ENCODE measurements at places on chromosomes 4 and X.

- no peak for DNase-seq
These were observed 249.2 kb upstream of the RPS6KA3 start for GRCh38 chrX:20515841-20516461.

- DNase-seq = no peak
These were observed 243.2 kb downstream of the FBXO8 start for GRCh38 chr4:174040287-174040686.

DNA sequence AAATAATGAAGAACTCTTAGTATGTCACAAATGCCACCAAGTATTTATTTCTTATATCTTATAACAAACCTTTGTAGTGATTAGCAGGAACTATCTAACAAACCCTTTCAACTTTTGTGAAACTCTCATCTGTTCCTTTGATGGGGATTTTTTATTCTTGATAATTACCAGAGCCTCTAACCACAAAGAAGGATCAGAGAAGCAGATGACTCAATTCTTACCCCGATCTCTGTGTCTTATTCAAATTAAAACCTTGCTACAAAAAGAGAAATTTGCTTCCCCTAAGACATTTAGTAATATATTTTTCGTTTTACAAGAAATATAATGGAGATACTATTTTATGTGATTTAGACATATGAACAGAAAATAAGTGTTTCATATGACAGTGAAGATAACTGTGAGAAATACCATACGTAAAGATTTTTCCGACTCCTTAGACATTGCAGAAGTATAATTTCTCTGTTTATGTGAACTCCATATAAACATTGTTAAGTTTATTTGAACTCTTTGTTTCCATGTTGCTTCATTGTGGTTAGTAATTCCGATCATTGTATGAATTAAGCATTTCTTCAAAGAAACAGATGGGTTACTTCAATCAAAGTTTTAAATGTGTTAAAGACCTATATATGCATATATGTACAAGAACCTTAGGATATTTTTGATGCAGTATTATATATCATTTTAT is 205.4 kb downstream of the CFAP299 start:
- DNase-seq = no peak

DNA sequence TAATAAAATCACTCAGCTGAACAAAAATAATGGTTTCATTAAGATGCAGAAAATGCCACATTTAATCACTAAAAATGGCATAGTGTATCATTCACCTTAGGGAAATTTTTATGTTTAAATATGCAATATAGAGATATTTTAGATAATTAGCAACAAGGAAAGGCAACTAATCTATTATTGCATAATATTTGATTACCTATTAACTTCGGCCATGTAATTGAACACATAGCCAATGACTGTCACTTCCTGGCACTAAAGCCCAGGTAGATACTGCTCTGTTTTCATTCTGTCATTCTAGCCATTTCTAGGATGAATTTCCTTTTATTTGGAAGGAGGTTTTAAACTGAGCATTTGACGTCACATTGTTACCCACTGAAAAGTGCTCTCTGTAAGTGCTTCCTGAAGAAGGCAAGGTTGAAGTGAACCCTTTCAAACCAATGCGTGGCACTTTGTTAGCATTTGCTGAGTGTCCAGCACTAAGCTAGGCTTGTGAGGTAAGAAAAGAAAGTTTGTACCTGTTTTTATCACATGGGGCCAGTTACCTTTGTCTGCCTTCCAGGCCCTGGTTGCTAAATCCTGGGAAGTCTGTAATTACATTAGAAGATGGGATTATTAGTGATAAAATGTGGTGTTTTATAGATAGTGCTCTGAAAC is 67.8 kb upstream of the LSM6 start:
- DNase-seq = no peak

- no peak for DNase-seq
These were observed 13.9 kb downstream of the ALB start for GRCh38 chr4:73417973-73418372.

DNA sequence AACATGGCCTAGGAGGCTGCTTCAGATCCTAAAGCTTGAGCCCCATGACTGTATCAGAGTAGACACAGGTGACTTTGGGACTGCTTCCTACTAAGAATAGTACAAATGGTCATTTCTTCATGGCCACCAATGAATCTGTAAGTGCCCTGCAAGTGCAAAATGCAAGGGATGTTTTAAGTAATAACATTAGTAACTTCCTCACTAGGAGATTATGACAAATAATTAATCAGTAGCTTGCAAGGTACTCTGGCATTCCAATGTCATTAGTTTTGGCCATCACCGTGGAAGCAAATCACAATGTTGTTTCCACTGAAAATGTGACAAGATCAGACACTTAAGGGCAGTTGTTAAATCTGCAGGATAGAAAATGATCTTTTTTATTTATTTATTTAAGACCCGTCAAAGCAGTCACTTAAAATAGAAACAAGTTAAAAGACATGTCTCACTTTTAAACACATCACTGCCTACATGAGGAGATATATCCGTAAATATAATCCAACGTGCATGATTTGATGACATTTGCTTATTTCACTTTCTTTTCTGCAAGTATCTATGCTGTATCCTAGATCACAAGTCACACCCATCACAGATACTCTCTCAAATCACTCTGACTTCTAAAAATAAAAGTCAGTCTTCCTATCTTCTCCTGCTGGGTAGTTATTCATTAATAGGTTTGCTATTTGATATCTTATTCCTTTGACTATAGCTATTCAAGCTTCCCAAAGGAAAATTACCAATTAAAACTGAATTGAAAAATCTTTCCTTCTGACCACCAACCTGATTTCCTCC is 400.6 kb downstream of the IL15 start:
- DNase-seq = no peak

GRCh38 chr4:793941-794621 is 31.8 kb downstream of the CPLX1 start:
- no peak for DNase-seq

DNA sequence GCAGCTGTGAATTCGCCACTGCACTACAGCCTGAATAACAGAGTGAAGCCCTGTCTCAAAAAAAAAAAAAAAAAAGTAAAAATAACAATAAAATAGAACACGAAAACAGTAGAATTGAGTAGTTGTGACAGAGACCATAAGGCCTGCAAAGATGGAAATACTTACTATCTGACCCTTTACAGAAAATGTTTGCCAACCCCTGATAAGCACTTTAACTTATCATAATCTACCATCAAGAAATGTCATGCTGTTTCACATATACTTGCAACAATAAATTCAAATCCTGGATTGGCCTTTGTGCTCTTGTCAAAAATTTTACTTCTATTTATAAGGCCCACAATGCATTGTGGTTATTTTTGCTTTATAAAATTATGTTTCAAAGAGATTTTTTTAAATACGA is 75.5 kb downstream of the ING2 start:
- no peak for DNase-seq

DNA sequence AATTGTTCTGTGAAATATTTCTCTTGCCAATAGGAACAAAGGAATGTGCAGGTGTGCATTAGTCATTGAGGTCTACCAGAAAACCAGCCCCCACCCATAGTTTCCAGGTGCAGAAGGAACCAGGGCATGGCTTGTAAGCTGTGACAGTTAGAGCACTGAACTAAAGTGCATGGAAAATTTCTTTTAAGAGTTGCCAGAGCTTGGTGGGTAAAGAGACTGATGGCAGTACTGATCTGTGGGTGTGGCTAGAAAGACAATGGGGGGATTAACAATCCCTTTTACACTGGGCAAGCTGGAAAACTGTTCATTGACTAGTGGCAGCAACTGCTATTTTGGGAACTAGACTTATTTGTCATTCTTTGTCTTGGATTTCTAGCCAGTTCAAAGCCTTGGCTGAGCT is 326.9 kb downstream of the PCDH19 start:
- no peak for DNase-seq

DNA sequence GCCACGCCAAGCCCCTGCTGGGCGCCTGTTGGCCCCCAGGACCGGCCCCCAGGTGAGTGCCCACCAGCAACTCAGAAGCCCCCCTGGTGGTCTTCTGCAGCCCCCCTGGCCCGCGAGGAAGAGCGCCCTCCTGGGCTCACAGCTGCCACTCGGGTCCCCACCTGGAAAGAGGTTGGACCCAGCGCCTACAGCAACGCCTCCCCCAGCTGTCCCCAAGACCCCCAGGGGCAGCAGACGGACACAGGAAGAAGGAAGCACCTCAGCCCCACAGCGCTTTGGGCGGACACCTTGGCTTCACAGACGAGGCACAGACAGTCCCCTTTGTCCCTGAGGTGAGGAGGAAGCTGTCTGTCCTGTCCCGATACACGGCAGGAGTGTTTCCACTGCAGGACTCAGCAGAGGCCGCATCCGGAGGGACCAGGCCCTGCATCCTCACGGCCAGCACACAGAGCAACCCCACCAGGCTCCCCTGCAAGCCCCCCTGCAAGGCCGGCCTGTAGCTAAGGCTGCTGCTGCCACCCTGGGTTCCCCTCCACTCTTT is 115.6 kb upstream of the NKX1-1 start:
- DNase-seq = no peak

DNA sequence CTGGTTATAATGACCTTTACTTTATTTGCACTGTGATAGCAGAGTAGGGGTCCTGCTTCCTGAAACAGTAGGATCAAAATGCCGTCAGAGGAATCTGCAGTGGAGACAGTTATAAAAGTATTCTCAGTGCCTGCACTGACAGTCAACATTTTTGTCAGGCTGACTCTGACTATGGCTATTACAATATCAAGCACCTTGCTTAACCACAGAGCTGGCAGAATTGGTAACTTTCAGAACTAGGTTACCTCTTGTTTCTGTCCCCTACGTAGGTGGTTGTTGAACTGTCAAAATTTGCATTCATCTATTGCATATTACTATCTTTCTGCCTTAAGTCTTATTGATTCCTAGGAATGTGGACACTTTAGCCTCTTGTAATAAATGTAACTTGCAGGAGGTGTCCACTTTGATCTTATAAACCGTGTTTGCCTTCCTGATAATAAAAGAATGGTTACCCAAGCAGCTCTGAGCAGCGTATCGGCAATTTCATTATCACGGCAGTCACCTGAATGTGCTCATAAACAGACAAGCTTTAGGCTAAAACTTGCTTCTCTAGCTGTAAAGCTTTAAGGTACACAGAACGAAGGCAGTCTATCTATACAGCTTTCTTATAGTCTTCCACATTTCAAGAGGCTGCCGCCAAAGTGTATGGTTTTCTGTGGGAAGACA is 353.0 kb upstream of the GALNT7 start:
- DNase-seq = no peak

GRCh38 chr4:101119141-101119540 is 228.2 kb downstream of the PPP3CA start:
- DNase-seq = peak; percentile 54

GRCh38 chr4:184238072-184238745 is 20.5 kb upstream of the ENPP6 start:
- DNase-seq = no peak

GRCh38 chr4:152100379-152101201 is 339.8 kb upstream of the GATB start:
- DNase-seq = no peak

DNA sequence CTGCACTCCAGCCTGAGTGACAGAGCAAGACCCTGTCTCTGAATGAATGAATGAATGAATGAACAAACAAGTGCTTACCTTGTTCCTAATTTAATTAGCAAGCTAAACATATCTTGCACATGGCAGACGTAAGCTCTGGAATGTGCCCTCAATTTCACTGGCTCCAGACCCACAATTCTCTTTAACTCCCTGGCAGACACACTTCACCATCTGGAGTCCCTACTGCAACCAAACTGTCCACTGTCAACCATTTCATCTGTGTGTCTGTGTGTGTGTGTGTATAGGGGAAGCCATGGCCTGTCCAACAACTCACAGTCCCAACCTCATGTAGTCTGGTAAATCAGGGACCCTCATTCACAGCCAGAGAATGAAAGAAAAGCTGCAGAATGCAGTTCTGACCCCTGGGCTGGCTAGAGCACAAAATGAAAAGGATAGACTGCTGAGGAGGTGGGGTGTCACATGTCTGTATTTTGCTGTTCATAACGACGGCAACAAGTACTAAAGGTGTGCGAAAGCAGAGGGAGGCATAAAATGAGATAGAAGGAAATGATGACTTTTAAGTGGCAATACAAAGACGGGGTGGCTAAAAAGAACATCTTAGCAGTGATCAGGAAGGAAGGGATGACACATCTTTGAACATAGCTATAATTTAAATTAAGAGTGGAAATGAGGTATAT is 114.1 kb downstream of the TSPAN5 start:
- no peak for DNase-seq

DNA sequence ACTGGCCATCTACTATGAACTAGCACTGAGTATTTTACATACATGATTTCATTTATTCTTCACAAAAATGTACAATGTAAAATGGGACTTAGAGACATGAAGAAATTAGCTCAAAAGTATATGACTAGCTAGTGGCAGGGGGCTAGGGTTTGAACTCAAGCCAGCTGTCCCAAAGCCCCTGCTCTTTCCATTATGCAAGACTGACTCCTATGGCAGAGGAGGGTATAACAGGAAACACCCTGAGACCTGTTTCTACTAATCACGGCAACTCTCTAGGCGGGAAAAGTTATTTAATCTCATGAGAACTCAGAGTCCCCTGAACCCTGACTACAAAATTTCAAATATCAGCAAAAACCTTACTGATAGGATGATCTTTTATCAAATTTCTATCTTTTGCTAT is 150.6 kb downstream of the PRDM5 start:
- DNase-seq = no peak

- DNase-seq = no peak
These were observed 39.8 kb upstream of the LAS1L start for GRCh38 chrX:65574356-65574755.

- no peak for DNase-seq
These were observed 42.0 kb downstream of the SLC4A4 start for GRCh38 chr4:71380788-71381187.

DNA sequence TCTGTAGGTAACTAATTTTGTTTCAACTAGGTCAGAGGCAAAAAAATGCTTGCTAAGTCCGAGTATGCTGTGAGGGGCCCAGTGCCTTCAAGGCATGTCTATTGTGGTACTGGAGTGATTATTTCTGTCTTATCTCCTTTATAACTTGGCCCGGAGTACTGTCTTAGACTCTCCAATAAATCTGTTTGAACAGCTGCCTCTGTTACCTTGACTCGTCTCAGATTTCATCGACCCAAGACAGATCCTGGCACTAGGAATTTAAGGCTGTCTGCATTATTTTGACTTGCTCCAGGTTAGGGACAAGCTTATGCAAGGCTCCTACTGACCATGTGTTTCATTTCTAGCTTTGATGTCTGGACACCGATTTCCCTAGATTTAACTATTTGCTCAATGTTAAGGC is 41.1 kb upstream of the NKAP start:
- DNase-seq = no peak

DNA sequence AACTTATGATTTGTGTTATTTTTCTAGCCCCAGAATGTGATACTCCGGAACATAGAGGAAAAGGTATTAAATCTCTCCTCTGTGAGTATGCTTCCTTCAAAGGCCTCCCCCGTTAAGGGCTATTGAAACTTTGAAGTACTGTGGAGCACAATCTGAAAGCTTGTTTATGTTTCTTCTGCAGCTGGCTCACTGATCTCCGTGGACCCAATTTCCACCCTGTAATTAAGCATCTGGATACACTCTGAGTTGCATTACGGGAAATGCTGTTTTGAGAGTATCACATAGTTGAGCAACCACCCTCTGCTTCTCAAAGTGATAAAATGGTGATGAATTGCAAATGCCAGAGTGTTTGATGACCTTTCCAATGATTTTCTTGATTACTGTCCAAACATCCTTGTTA is 296.8 kb upstream of the PABPC5 start:
- no peak for DNase-seq

- no peak for DNase-seq
These were observed 41.3 kb downstream of the DOCK11 start for GRCh38 chrX:118536687-118537461.

Data from hippocampal formation (tissue), 2 donors.